ENCODE measurements at places on chromosomes 11 and 22. TPM values are rescaled to one million over a fixed set of nuclear protein-coding genes. Genes with fewer than 3 reads are reported as not detected.
A peak's percentile ranks its signal among the peaks of the same experiment; 100 is the strongest.

OR2AT4 gene
- total RNA-seq, result not detected

SLC22A25 gene
- not detected for total RNA-seq

EFCAB6 gene
- total RNA-seq, result 0.54 TPM

SHANK2 gene
- not detected for total RNA-seq

RIMBP3B gene
- 0.02 TPM for total RNA-seq

PIK3IP1 gene
- 1.9 TPM for total RNA-seq

KDM4E gene
- not detected for total RNA-seq

ANKK1 gene
- total RNA-seq, result not detected

- DNase-seq, result no peak
Measured at GRCh38 chr11:33894398-33894746, 2.5 kb upstream of the LMO2 start.

DNA sequence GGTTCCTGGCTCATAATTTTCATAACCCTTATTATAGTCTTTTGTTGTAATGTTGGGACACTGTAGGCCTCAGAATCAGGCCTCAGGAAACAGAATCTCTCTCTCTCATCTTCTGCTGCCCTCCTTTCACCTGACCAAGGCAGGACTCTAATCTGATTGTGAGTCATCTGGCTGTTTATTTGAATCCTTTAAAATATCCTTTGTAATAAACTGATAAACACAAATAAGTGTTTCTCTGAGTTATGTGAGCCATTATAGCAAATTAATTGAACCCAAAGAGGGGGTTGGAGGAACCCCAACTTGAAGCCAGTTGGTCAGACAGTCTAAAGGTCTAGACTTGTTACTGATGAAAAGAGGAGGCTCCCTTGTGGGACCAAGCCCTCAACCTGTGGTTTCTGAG, 30.6 kb downstream of the ACER3 start:
- peak; percentile 56 for DNase-seq

DNA sequence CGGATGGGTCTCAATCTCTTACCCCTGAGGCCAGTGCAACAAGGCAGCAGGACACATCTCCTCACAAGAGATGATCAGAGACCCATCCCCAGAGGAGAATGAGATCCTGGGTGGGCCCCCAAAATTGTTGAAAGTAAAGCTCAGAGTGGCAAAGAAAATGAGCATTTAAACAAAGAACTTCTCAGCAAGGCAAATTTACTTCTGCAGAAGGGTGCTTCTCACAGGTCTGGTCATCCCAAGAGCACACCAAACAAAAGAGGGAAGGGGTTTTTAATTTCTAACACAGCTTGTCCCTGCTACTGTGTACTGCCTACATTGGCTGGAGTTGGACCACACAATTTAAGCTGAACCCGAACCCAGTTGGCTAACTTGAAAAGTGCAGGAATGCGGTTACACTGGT, 1628.6 kb upstream of the RAG2 start:
- peak; percentile 6 for DNase-seq

GRCh38 chr11:134272381-134273316, 3.5 kb upstream of the GLB1L3 start:
- no peak for DNase-seq

GRCh38 chr11:73320763-73321603, 12.9 kb downstream of the ARHGEF17 start:
- peak; percentile 73 for DNase-seq

GRCh38 chr22:22953791-22954190, 66.2 kb downstream of the IGLL5 start:
- DNase-seq, result no peak

GRCh38 chr11:65854852-65855837, 2.8 kb downstream of the CFL1 start:
- no peak for DNase-seq

- DNase-seq, result no peak
Measured at GRCh38 chr11:117750357-117750756, 46.7 kb downstream of the DSCAML1 start.

DNA sequence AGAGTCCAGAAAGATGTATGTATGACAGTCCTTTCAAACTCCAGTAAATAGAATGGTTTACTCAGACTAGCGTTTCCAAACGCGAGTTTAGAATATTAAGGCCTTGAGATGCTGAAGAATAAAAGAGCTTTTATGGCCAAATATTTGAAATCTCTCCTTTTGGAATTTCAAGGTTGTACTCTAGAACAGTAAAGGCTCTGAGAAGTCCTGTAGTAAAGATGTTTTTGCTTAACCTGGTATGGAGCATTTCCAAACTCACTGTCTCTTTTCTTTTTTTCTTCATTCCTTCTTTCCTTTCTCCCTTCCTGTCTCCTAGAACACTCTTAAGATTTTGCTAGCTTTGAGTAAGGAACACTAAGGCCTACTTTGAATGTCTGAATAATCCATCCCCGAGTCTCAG, 91.4 kb upstream of the RAG2 start:
- no peak for DNase-seq

DNA sequence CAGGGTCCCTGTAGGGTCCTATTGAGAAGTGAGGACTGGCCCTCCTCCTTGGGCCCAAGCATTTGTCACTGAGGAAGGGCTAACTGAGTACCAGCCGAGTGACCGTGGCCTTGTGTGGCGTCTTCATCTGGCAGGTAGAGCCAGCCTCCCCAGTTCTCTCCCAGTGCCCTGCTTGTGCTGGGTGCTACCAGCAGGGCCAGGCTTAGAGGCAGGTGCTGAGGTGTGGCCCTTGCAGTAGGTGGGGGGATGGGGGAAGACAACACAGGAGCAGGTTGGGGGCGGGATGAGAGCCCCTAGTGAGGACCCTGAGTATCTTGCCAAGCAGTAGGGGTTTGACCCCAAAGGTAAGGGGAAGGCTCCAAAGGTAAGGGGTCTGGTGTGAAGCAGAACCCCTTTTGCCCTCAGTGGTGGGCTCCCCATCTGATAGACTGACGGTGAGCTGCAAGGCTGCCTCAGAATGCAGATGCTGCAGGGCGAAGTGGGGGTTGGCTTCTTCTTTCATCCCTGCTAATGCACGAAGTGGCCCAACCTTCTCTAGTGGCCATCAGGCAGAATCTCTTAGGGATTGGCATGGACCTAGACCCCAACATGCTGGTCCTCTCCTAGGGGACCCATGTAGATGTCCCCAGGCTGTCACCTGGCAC, 19.6 kb downstream of the CDC45 start:
- DNase-seq, result no peak

GRCh38 chr11:76177250-76177686, 29.0 kb downstream of the WNT11 start:
- no peak for DNase-seq

GRCh38 chr11:65796726-65797601, 10.1 kb downstream of the OVOL1 start:
- no peak for DNase-seq

- DNase-seq, result peak; percentile 14
Measured at GRCh38 chr22:44366372-44367300, 53.9 kb upstream of the SHISAL1 start.

- no peak for DNase-seq
Measured at GRCh38 chr11:69985331-69985640, 92.8 kb upstream of the ANO1 start.

GRCh38 chr11:62115085-62115694, 8.6 kb upstream of the INCENP start:
- DNase-seq, result no peak

DNA sequence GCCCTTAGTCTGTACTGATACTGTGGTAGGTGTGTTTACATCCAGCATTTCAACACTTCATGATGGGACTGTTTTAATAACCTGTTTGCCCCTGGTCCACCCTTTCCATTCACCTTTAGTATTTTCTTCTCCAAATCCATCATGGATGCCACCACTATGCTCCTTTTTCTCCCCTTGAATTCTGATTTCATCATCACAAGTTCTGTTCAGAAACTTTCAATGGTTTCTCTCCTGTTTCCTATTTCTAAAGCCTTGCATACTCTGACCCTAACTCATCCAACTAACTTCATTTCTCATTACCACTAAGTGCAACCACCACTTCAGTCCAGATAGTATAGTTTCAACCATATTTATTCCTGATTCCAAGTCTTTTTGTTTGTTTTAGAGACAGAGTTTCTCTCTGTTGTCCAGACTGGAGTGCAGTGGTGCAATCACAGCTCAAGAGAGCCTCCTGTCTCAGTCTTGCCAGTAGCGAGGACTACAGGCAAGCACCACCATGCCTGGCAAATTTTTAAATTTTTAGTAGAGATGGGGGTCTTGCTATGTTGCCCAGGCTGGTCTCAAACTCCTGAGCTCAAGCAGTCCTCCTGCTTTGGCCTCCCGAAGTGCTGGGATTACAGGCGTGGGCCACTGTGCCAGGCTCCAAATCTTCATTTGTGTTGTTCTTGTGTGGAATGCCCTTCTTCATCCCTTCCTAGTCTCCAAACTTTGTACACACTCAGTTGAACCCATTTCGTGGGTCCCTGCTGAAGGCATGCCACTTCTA, 1.2 kb upstream of the LIN7C start:
- no peak for DNase-seq

- DNase-seq, result peak; percentile 27
Measured at GRCh38 chr22:44248926-44249325, 63.8 kb downstream of the SHISAL1 start.

DNA sequence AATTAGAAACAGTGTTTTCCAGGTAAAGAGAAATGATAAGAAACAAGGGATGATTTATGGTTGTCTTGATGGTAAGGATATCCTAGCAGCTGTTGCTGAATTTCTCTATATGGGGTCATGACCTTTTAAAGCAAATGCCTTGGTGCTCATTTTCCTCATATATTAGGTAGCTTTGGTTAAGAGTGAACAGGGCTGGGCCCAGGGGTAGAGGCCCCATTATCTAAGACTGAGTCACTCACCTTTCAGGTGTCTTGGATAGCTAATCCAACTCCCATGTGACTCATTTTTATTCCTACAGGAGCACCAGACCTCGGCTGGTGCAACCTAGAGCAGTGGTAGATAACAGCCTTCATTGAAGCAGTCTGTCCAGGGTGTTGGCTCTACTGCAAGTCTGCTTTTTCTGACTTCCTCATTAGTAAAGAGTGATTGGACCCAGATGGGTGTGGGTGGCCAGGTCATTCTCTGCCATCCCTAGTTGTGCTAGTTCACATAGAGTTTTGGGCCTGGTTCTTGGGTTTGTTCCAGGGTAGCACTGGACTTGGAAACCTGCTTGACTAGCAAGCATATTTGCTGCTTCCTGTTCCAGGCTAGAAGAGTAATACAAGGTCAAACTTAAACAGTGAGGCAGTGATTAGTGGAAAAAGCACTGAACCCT, 37.4 kb downstream of the CTNND1 start:
- DNase-seq, result peak; percentile 66

- no peak for DNase-seq
Measured at GRCh38 chr11:111123463-111124398, 121.8 kb upstream of the POU2AF2 start.

DNA sequence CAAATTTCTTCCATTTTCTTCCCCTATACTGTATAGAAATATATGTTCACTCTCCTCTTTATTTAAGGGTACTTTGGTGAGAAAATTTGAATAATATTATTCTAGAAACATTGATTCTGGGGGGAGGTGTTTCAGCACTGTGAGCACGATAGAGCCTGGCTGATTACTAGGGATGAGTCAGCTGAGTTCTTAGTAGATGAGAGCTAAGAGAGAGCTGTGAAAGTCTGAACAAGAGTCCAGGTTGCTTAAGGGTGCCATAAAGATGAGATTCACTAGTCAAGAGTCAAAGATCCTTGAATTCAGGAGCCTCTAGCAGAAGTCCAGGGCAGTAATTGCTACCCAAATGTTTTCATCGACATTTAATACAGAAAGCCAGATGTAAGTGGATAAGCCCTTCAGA, 756.6 kb upstream of the API5 start:
- DNase-seq, result no peak

GRCh38 chr11:61800331-61801281, 7.9 kb downstream of the FEN1 start:
- DNase-seq, result no peak

- no peak for DNase-seq
Measured at GRCh38 chr11:2133241-2134021, 5.8 kb downstream of the IGF2 start.

DNA sequence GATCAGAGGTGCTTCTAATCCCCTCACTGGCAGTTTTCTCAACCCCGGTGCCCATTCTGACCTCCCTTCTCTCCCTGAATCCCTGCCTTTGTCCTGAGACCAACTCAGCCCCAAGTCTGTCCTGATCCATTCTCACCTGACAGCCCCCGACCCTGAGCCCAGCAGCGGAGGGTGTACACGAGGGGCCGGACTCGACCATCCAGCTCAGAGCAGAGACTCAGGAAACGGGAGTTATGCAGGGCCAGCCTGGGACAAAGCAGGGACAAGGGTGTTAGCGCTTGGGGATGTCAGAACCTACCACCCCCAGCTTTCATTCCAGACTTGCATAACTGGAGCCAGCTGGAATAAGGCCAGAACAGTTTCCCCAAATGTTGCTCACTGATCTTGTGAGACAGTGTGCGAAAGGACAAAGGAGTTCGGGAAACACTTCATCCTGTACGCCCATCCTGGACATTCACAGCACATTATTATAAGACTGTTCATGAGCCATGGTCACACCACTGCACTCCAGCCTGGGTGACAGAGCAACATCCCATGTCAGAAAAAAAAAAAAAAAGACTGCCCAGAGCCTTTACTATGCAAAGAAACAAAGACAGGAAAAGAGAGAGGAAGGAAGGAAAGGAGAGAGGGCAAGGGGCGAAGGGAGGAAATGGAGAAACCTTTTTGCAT, 3.5 kb upstream of the EEF1G start:
- no peak for DNase-seq
